ENCODE measurements at places on chromosomes 2 and 18.

DNA sequence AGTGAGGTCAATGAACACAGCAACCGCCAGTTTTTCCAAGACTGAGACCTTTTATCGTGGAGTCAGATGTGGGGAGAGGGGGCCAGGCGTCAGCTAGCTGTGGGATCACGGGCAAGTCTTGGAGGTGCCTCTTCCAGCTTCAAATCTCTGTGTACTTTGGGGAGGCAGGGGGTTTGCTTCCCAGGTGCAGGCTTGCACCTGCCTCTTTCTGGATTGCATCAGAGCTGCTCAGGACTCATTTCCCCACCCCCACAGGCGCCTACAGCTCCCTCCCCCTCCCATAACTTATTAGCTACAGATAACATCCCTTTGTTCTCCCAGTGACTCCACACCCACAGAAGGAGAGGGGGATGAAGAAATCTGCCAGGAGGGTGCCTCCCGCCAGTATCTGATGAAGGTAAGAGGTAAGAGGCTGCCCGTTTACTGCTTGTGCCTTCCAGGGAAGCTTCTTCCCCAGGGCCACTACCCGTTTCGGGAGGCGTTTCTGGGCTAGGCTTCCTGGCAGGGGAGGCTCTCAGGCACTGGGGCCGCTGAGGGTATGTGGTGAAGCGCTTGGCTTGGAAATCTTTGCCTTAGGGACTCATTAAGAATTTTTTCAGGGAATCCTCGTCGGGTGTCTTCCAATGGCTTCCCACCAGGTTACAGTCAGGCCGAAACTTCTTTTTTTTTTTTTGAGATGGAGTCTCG lies 18.8 kb upstream of the MRPL33 start:
- no peak for DNase-seq

GRCh38 chr2:21501376-21502027 lies 377.7 kb downstream of the TDRD15 start:
- DNase-seq, result no peak

- DNase-seq, result no peak
Measured at GRCh38 chr2:218312267-218312756, 20.0 kb upstream of the TMBIM1 start.

DNA sequence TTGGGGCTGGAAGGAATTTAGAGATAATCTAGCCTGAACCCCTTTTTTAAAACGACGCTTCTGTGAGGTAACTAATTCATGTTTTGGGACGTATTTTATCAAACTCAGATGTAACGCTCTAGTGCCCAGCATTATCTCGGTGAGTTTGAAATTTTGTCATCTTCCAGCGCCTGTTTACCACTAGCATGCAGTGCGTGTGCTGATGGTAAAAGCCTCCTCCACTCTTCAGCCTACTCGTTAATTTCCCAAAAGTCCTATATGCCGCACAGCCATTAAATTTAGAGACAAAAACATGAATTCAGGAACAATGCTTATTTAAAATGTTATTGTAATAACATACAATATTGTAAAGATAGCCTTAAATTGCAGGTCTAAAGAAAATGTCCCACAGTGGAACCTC lies 2.8 kb downstream of the ZCCHC2 start:
- DNase-seq, result no peak

GRCh38 chr2:6812857-6813530 lies 52.7 kb downstream of the CMPK2 start:
- no peak for DNase-seq

- peak; percentile 29 for DNase-seq
Measured at GRCh38 chr2:95305380-95306061, 8.4 kb downstream of the KCNIP3 start.

- DNase-seq, result no peak
Measured at GRCh38 chr2:39419282-39420223, 17.5 kb downstream of the MAP4K3 start.

DNA sequence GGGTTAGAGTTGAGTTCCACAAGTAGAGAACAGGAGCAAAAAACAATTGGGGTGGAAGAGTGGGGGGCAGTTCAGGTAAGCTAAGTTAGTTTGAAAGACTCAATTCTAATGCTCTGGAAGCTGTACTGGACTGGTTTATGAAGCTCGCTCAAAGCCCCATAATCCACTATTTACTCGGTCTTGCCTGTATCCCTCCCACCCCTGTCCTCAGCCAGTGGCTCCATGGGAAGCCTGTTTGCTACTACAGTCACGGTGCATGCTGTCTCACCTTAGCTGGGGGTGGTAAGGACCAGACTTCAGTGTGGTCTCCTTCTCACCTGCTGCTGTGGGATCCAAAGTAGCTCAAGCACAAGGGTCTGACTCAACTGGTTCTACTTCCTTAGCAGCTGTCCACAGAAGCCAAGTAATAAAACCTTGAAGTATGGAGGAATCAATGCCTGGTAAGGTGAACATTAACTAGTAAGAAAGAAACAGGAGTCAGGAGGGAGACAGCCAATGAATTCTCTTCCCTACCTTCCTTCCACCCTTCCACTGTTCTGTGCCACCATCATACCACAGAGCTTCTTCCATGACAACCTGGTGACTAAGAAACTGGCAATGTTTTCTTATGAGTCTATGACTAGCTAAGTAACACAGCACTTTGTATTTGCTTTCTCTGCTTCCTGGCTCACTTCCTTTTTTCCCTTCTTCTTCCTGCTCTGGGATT lies 230.8 kb downstream of the SRBD1 start:
- peak; percentile 36 for DNase-seq

- DNase-seq, result no peak
Measured at GRCh38 chr18:14978962-14979535, 231.1 kb downstream of the ANKRD30B start.

GRCh38 chr2:40666398-40666797 lies 214.5 kb upstream of the SLC8A1 start:
- no peak for DNase-seq

DNA sequence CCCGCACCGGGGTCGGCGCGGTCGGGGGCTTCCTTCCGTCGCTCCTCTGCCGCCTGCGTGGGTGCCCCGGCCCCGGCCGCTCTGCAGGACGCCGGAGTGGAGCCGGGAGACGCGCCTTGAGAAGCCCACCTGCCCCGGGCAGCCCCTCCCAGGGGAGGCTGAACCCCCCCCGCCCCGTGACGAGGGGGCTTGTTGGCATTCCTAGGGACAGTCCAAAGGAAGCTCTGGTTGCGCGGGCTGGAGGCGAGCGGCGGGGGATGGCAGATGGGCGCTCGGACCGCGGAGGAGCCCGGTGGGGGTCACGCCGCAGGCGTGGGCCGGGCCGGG lies 133.5 kb upstream of the MGAT5 start:
- DNase-seq, result no peak

DNA sequence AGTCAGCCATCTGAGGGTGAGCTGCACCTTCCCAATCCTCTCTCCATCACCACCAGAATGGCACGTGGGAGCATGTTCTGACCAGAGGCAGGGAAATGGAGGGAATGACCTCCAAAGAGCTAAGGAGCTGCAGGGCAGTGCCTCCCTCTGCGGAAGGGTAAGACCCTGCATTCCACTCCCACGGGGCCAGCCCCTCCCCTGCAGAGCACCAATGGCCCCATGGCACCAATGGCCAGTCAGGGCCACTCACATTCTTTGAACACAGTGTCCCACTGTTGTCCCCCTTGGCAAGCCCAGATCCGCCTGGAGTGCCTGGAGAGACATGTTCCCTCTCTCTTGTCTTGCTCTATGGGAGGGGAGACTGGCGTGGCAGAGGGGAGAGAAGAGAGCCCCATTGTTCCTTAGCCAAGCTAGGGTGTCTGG lies 164.4 kb downstream of the TNS1 start:
- no peak for DNase-seq

- DNase-seq, result no peak
Measured at GRCh38 chr2:133025004-133025403, 355.0 kb upstream of the LYPD1 start.

DNA sequence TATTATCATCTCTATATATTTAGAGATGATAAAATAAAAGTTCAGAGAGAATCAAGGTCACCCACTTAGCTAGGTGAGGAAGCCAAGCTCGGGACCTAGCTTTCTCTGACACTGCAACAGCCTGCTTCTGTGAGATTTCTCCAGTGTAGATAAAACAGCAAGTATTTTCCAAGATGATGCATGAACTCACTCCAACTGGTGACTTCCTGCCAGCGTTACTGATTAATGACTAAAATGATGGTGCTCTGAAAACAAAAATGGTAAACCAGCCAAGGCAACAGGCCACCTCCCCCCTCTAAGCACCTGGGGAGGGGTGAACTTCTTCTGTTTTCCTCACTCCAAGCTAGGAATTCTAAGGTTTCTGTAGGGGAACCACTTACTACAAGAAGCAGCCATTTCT lies 510.2 kb upstream of the ID2 start:
- DNase-seq, result peak; percentile 55

DNA sequence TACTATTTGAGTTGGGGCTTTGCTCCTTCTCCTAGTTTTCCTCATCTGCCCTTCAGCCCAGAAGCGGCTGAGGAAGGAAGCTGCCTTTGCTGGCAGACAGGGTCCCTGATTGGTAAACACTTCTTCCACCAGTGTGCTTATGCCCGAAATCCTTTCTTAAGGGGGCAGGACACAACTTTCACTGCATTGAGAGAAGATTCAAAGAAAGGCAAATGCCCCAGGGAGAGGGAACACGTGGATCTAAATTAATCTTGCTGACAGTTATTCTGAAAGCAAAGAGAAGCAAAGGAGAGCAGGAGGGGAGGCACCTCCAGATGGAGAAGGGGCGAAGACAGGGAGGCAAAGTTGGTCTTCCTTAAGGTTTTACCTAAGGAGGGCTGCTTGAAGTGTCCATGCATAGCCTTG lies 92.1 kb upstream of the EFEMP1 start:
- no peak for DNase-seq

All from fibroblast of pulmonary artery (primary cell).